ENCODE measurements at places on chromosomes 5 and 9. TPM values are rescaled to one million over a fixed set of nuclear protein-coding genes. Genes with fewer than 3 reads are reported as not detected.

GRCh38 chr9:21294904-21295538, 10.1 kb downstream of the IFNA5 start:
- no peak for DNase-seq

DNA sequence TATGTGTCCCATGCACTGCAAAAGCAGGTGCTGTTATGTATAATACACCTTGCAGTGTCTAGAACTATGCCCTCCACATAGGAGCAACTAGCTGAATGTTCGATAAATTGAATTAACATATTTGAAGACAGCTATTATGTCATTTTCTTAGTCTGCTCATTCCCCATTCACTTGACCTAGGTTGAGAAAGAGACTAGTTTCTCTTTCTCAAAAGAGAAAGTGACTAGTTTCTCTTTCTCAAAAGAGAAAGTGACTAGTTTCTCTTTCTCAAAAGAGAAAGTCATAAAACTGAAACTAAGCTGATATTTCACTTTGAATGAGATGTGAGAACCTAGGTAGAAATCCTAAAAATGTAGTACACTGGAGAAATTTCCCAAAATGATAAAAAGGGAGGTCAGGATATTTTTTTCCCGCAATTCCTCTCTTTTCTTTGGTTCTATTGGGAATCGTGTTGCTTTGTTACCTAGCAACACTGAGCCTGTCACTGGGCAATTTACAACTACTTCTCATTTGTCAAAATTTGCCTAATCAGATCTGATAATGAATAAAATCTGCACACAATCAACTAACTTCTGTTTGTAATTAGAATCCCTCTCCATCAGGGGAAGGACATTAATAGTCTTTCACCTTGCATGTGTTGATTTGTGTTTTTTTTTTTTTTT, 132.0 kb upstream of the GRIA1 start:
- no peak for DNase-seq

- no peak for DNase-seq
Observed at GRCh38 chr9:12776513-12777055, 1.8 kb downstream of the LURAP1L start.

DNA sequence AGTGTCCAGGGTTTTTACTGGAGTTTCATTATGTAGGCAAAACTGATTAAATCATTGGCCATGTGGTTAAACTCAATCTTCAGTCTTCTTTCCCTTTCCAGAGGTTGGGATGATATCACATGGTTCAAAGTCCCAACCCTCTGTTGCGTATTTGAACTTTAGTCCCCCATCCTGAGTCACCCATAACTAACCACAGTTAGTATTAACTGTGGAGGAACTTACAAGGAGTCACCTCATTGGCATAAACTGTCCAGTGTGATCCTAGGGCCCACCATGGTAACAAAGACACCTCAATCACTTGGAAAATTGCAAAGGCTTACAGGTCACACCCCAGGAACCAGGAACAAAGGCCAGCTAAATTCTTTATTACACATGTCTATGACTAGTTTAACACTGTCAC, 188.5 kb downstream of the COX7C start:
- no peak for DNase-seq

DNA sequence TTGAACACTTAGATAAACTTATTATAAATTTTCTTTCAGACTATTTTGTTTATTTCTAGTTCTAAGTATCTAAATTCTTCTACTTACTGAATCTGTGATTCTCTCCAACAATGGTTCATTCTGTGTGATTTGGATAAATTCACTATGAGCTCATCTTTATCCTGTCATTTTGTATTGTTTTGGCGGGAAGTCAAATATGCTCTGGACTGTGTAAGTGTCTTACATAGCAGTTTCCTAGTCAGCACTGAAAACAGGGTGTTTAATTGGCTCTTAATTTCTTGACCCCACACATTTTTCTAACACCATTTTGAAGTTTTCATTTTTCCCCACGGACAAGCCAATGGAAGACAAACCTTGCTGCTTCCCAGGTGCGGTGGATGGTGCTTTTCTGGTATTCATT, 207.0 kb upstream of the ACO1 start:
- DNase-seq: no peak

- DNase-seq: peak; percentile 93
Observed at GRCh38 chr5:102296178-102296817, at the start of gene SLCO4C1. Gene SLCO4C1, minus strand, starts transcription at chr5:102296284. Its CDS starts 22 bp downstream, at chr5:102296262.

DNA sequence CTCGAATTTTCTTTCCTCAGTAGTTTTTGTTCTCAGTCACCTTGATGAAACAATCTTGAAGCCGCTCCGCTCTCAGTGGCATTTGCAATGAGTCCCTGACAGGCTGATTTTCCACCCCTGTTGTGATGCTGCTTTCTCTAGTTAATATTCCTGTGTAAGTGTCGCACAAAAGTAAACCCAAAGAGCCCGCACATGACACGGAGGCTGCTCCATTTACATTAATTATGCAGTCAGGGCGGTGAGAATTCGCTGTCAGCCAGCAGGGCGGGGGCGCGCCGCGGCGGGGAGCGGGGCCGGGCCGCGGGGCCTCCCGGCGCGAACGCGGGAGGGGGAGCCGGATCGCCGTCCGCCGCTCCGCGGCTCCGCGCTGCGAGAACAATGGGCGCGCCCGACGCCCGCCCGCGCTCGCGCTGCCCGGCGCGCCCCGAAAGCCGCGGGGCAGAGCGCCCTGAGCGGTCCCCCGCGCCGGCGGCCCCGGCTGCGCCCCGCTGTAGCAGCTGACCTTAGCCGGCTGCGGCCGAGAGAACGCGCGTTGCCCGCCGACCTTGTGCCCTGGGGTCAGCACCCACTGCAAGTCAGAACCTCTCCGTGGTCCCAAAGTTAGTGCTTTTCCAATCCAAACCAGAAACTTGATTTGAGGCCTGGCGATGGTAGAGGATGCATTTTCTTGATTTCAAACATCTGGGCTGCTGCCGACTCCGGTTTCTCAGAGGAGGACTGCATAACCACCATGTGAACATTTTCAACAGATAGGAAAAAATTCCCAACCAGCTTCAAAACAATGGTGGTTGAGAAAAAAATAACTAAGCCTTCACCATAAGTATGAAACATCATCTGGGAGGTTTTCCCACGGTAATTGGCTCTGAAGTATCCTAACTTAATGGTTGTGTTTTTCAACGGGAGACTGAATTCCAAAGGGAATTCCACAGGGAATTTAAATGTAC, 142.6 kb downstream of the PBX3 start:
- peak; percentile 12 for DNase-seq

DNA sequence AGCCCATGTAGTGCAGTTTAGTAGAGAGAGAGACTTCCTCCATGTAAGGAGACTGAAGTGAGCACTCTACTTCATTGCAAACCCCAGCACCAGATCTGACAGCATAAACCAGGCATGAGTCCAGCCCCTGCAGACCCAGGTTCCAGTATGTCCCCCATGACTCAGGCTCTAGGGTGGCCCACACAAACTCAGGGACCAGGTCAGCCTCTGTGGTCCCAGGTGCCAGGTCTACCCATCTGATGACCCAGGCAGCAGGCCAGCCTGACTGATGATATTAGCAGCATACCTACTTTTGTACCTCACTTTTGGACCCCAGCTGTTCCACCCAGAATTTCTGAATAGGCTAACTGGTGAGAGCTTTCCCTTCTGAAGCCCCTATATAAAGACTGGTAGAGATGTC, 647.8 kb downstream of the ANXA1 start:
- no peak for DNase-seq

DNA sequence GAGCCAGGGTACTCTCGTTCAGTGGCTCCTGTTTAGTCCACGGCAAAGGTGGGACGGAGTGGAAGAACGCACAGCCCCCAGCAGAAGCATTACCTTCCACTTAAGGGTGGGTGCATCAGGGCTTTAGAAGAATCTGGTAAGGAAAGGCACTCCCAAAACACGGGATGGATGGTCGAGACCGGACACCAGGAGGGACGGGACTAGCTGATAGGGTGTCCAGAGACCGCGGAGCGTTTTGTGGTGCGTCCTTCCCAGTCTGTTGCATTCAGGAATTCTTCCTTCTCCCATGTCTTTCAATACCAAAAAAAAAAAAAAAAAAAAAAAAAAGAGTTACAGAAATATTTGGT, 545 bp upstream of the CTSV start:
- peak; percentile 11 for DNase-seq

DNA sequence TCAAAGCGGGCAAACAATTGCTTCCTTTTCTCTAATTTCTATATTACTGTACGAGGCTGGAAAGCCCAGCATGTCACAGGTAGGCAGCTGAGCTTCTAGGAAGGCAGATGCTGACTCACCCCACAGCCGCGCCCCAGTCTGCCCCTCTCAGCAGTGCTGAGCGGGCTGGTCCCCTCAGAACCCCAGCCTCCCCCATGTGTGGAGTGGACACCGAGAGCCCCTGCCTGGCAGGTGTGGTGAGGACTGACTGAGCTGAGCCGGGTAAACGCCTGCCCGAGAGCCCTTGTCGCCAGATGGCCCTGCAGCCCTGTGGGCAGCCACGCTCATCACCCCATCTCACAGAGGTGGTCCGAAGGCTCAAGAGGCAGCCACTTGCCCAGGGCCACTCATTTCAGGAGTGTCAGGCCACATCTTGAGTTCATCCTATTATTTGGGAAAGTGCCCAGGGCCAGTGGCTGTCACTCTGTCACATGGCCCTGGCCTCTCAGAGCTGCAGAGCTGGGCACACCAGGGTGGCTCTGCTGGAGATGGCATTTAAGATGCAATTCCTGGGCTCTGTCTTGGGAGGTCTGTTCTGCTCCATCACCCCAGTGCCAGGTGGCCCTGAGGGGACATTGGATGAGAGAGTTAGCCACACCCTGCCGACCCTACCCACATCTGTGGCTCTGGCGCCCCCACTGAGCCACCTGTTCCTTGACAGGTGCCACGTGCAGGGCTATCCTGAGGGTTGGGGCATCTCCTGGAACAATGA, 12.4 kb downstream of the CARD19 start:
- no peak for DNase-seq

DNA sequence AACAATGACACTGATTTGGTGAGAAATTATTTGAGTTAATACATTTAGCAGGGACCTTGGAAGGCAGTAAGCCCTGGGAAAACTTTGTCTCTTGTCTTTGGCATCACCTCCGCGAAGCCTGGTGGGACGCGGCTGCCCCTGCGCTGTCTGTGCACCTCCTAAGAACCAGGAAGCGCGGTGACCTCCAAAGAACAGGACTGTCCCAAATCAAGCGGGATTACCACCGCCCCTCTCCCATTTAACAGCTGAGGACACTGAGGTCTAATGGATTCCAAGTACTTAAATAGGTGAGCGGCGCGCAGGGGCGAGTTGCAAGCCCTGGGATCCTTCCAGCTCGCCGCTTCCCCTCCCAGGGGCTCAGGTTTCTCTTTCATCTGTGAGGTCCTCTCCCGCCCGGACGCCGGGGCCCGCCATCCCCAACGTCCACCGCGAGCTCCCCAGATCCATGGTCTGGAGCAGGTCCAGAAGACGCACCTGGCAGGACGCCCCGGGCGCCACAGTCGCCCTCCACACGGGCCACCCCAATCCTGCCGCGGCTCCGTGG, 432 bp downstream of the STARD4 start:
- DNase-seq: no peak

GRCh38 chr5:138953387-138954256, 78.5 kb upstream of the LRRTM2 start:
- DNase-seq: no peak

- DNase-seq: no peak
Observed at GRCh38 chr5:4651806-4652565, 488.1 kb upstream of the ADAMTS16 start.

DNA sequence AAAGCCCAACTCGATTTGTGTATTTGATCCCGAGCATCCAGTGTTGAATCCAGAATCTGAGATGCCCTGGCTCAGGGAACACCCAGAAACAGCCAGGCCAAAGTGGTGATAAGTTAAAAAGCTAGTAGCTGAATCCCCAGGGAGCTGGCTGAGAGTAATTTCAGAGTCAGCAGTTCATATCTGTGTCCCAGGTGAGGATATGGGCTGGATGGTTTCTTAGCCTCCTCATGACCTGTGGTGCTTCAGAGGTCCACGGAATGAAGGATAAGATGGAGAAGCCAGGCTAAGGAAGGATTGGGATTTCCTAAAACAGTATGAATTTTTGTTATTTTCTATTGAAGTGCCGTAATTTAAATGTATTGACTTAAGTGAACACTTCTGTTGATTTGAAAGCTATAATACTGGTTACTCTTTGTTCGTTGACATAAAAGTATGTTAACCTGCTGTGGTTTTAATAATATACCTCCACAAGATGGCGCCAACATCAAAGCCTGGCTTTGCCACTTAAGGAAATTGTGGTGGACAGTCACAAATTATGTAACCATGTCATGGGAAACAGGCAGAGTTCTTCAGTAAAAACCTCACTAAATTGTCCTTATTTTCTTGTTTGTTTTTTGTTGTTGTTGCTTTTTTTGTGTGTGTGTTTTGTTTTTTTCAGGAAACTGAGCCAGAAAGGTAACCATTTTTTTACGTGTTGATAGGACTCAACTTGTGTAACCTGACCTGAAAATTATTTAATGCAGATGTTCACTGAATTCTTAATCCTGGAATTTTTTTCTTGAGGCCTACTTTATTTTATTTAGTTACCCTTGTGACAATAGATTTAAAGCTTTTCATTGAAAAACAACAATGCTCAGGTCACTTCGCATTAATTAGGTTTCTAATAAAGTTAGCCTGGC, 11.4 kb downstream of the MTAP start:
- no peak for DNase-seq

- DNase-seq: no peak
Observed at GRCh38 chr5:113202746-113203716, 226.4 kb downstream of the DCP2 start.

- no peak for DNase-seq
Observed at GRCh38 chr9:126397056-126397455, 70.4 kb downstream of the MVB12B start.

DNA sequence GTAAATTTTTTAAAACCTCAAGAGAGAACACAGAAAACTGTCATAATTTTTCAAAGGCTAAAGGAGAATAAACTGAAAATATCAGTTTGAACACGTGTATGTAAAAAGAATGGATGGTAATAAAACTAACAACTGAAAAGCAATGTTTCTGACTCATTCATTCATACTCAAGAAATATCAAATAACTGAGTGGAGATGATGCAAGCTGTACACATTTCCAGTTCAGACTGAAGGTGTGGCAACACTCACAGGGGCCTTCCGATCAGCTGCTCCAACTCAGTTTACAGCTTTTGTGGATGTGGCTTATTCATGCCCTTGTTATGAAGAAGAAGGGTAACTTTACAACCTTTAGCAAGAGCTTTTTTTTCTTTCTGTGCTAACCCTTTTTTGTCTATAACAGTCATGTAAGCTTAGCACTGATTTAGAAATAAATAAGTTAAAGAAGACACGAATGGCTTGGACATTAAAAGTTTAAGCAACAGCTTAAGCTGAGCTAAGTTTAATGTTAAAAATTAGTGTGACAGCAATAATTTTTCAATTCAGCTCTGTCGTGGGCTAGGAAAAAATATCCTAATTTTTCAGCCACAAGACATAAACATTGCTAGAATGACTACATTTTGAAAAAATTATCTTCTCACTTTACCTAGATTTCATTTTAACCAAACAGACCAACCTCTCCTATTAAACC, 453.5 kb downstream of the RAB3C start:
- no peak for DNase-seq

The GABRP gene
- 3.1 TPM for total RNA-seq

The SLC34A1 gene
- total RNA-seq: not detected

The MLANA gene
- total RNA-seq: not detected

The AGTPBP1 gene
- 47.5 TPM for total RNA-seq

The HAVCR1 gene
- total RNA-seq: 1.2 TPM

The ROR2 gene
- total RNA-seq: 23.6 TPM

The TMOD1 gene
- total RNA-seq: 10.1 TPM

The PCDHB12 gene
- total RNA-seq: 7.2 TPM

The SIL1 gene
- total RNA-seq: 26.7 TPM
